Activated B cell treated with CpG ODN at 0.5 μM for 24 hours (primary cell): ENCODE measurements at places on chromosomes 3 and 15.
A peak's percentile ranks its signal among the peaks of the same experiment; 100 is the strongest.

GRCh38 chr15:56102441-56102840 is 109.0 kb upstream of the NEDD4 start:
- DNase-seq, result no peak
- H3K4me1 ChIP-seq, result no peaks in the 10 kb centered on the region
- no peaks in the 10 kb centered on the region for H3K27me3 ChIP-seq
- no peak overlapping the region for H3K4me3 ChIP-seq
- peaks cover 47% of the 10 kb centered on the region for H3K36me3 ChIP-seq
- H3K27ac ChIP-seq, result no peak overlapping the region

GRCh38 chr3:146164971-146165769 is 4.2 kb upstream of the PLOD2 start:
- DNase-seq, result no peak
- H3K27ac ChIP-seq, result no peak overlapping the region
- no peaks in the 10 kb centered on the region for H3K36me3 ChIP-seq

GRCh38 chr3:37938011-37938410 is 52.6 kb upstream of the VILL start:
- no peak for DNase-seq
- H3K27me3 ChIP-seq, result peaks cover 9% of the 10 kb centered on the region
- H3K4me1 ChIP-seq, result no peaks in the 10 kb centered on the region
- no peaks in the 10 kb centered on the region for H3K36me3 ChIP-seq

GRCh38 chr3:140292684-140293083 is 357.7 kb downstream of the CLSTN2 start:
- no peaks in the 10 kb centered on the region for H3K36me3 ChIP-seq
- no peaks in the 10 kb centered on the region for H3K4me1 ChIP-seq
- DNase-seq, result no peak
- H3K27ac ChIP-seq, result no peak overlapping the region
- H3K4me3 ChIP-seq, result no peak overlapping the region

DNA sequence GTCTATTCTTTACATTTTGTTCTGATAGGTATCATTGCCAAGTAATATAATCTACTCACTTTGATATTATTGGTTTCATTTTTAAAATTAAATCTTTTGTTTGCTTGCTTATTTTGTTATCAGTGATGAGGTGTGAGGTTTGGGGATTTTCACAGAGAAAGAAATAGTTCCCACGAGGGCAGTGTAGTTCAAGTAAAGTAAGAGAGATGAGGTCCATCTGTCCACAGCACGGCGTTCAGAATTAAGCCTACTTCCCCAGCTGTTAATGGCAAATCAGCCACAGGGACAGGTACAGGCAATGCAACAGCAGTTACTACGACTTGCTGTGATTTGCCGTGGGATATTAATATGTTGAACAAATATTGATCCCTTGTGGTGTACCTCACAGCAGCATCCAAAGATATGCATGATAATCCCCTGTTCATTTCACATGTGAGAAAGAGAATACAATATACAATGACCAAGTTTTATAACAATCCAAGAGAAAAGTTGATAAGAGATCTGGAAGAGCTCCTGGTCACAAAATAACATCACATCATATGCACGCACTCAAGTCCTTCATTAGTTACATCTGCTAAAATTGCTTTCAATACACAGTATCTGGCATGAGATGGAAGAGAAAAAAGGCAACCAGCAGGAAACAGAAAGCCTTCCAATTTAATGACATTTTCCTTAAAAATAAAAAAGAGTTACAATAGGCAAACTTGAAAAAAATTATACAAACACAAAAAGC is 131.6 kb downstream of the TUSC7 start:
- no peak overlapping the region for H3K27ac ChIP-seq
- no peaks in the 10 kb centered on the region for H3K4me1 ChIP-seq
- DNase-seq, result no peak
- H3K4me3 ChIP-seq, result no peak overlapping the region
- H3K27me3 ChIP-seq, result no peaks in the 10 kb centered on the region
- H3K36me3 ChIP-seq, result no peaks in the 10 kb centered on the region

DNA sequence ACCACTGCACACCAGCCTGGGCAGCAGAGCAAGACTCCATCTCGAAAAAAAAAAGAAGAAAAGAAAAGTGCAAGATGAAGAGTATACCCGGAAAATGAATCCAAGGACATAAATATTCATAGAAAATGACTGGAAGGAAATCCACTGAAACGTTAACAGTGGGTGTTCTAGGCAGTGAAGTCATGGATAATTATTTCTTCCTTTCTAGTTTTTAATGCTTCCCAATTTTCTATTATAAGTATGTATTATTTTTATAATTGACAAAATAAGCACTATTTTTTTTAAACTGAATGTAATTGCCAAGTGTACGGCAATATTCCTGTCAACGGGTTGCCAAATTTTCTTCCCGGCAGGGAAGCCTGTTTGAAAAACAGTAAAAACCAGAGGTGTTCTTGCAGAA is 37.4 kb upstream of the MGLL start:
- DNase-seq, result no peak
- no peak overlapping the region for H3K27ac ChIP-seq
- H3K4me1 ChIP-seq, result no peaks in the 10 kb centered on the region
- no peaks in the 10 kb centered on the region for H3K36me3 ChIP-seq
- H3K27me3 ChIP-seq, result no peaks in the 10 kb centered on the region

DNA sequence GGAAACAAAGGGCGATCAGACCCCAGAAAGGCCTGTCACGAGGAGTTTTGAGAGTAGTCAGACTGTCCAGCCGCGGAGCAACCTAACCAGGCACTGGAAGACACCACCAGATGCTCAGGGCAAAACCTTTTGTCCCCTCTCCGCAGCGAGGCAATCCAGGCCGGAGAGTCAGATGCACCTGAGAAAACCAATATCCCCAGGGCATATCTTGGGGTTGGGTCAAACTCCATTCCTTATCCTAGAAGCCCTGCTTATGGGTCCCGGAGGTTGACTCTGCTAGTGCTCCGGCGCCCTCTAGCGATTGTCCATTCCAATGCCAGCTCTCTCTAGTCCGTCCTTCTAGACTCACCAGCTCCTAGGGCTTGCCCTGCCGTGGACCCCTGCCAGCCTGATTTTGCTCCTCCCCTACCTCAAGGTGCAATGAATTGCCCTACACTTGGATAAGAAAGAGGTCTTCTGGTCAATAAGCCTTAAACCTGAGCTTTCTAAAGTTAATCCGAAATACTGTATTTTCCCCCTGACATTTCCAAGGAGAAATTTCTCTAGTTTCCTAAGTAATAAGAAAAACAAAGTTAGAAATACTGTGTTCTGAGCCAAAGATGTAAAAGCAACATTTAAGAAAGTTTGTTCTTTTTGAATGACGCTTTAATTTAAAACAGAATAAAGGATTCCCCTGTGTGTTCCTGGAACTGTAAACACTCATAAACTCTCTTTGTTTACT is 5.5 kb downstream of the CPNE4 start:
- no peak overlapping the region for H3K27ac ChIP-seq
- no peaks in the 10 kb centered on the region for H3K36me3 ChIP-seq
- peaks cover 2% of the 10 kb centered on the region for H3K4me1 ChIP-seq
- DNase-seq, result no peak
- peaks cover 44% of the 10 kb centered on the region for H3K27me3 ChIP-seq

GRCh38 chr15:62094388-62094787 is 27.6 kb downstream of the C2CD4A start:
- H3K4me1 ChIP-seq, result no peaks in the 10 kb centered on the region
- no peak overlapping the region for H3K27ac ChIP-seq
- DNase-seq, result no peak
- no peak overlapping the region for H3K4me3 ChIP-seq
- no peaks in the 10 kb centered on the region for H3K36me3 ChIP-seq
- peaks cover 14% of the 10 kb centered on the region for H3K27me3 ChIP-seq

DNA sequence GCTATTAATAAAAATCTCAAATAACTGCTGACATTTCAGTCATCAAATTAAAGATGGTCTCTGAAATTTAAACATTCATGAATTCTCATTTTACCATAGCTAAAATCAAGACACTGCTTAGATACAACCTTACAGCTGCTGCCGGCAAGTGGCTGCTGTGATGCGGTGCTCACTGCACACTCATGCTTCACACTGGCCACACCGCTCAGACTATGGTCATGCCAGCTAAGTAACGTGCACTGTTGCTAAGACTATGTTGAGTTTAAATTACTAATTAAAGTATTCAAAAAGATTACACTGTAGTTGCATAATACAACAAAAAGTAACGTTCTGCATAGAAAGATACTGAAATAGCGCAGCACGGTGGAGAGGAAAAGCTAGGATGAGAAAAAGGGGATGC is 12.1 kb downstream of the ATP13A3 start:
- peaks cover 1% of the 10 kb centered on the region for H3K36me3 ChIP-seq
- DNase-seq, result no peak
- H3K4me1 ChIP-seq, result peaks cover 3% of the 10 kb centered on the region

DNA sequence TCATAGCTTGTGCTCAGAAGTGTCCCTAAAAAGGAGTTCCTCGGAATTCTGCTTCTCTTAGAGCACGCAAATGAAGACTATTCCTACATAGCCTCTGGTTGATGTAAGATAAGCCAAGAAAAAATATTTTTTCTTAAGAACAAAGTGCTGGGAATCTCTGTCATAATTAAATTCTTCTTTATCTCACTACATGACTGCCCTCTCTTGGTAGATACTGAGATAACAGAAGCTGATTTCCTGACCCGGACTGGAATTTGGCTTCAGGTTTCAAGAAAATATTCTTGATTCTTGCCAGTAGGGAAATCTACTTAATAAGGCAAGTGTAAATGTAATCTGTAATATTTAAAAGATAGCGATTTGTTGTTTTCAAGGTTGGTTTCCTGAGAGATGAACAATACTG is 31.3 kb upstream of the SETMAR start:
- no peaks in the 10 kb centered on the region for H3K36me3 ChIP-seq
- H3K4me1 ChIP-seq, result peaks cover 26% of the 10 kb centered on the region
- no peak overlapping the region for H3K4me3 ChIP-seq
- H3K27ac ChIP-seq, result no peak overlapping the region

- H3K27ac ChIP-seq, result no peak overlapping the region
- no peak overlapping the region for H3K4me3 ChIP-seq
- H3K36me3 ChIP-seq, result no peaks in the 10 kb centered on the region
- H3K4me1 ChIP-seq, result no peaks in the 10 kb centered on the region
- peaks cover 27% of the 10 kb centered on the region for H3K27me3 ChIP-seq
These were observed 56.2 kb upstream of the SPATA12 start for GRCh38 chr3:57004229-57004628.

- H3K4me1 ChIP-seq, result no peaks in the 10 kb centered on the region
- no peak overlapping the region for H3K27ac ChIP-seq
- H3K27me3 ChIP-seq, result no peaks in the 10 kb centered on the region
- no peak overlapping the region for H3K4me3 ChIP-seq
These were observed 3.4 kb downstream of the TMEM212 start for GRCh38 chr3:171846597-171846996.

DNA sequence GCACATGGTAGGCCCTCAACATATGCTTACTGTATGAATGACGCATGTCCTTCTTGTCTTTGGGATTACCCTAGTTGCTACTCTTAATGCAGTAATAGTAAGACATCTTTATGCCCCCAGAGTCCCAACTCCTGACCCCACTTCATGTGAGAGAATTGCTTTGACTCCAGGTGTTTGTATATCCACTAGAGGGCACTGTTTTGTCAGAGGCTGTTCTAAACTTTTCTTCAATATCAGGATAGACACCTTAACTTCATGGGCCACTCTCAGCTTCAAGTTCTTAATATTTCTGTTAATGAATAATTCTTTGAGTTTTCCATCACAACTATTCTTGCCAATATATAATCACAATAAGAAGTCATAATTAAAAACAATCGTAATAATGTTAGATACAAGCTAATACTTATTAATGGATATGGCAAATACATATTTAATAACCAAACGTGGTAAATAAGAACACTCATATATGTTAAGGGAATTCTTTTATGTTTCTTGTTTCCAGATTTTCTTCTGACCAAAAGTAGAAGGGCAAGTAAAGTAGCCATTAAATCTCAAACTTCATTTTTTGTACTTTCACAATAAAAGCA is 337.2 kb upstream of the DNAJC19 start:
- H3K27ac ChIP-seq, result no peak overlapping the region
- H3K27me3 ChIP-seq, result peaks cover 2% of the 10 kb centered on the region
- H3K4me3 ChIP-seq, result no peak overlapping the region
- H3K4me1 ChIP-seq, result no peaks in the 10 kb centered on the region

GRCh38 chr3:19147905-19148767 is at the start of gene KCNH8:
Gene KCNH8 (plus strand): TSS chr3:19148510. CDS start chr3:19148720, 210 bp downstream.
- no peaks in the 10 kb centered on the region for H3K27me3 ChIP-seq
- peak within 1 kb of the TSS; percentile 95 for H3K4me3 ChIP-seq
- peak within 1 kb of the TSS; percentile 85 for H3K27ac ChIP-seq
- H3K4me1 ChIP-seq, result peaks cover 14% of the 10 kb centered on the region
- DNase-seq, result peak; percentile 29
- H3K36me3 ChIP-seq, result peaks cover 5% of the 10 kb centered on the region

DNA sequence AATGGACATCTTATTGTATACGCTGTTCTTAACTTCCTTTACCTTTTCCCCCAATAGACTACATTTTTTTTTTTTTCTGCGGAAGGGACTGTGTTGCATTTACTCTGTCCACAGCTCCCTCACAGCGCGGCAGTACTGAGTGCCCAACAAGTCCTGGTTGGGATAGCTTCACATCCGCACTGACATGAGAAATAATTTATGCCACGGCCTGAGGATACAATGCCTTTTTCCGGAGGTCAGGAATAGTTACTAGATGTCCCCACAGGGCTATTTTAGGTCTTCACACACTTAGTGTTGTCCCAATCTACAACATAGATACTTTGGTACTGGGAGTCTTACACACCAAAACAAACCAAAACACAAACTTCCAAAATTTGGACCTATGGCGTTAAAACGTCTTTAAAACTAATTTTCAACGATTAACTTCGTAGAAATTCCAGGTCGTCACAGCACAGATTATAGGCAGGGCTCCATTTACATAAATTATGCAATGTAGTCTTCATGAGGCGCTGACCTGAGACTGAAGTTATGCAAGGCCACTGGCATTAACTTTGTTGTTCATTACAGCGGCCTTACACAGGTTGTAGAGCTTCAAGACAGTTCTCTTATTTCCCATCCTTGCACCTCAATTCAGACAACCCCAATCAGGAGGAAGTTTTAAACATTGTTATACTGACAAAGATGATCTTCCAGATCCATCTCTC is 989 bp upstream of the PPIB start:
- peak overlapping the region; percentile 88 for H3K4me3 ChIP-seq
- peaks cover 24% of the 10 kb centered on the region for H3K36me3 ChIP-seq
- H3K27ac ChIP-seq, result peak overlapping the region; percentile 99

DNA sequence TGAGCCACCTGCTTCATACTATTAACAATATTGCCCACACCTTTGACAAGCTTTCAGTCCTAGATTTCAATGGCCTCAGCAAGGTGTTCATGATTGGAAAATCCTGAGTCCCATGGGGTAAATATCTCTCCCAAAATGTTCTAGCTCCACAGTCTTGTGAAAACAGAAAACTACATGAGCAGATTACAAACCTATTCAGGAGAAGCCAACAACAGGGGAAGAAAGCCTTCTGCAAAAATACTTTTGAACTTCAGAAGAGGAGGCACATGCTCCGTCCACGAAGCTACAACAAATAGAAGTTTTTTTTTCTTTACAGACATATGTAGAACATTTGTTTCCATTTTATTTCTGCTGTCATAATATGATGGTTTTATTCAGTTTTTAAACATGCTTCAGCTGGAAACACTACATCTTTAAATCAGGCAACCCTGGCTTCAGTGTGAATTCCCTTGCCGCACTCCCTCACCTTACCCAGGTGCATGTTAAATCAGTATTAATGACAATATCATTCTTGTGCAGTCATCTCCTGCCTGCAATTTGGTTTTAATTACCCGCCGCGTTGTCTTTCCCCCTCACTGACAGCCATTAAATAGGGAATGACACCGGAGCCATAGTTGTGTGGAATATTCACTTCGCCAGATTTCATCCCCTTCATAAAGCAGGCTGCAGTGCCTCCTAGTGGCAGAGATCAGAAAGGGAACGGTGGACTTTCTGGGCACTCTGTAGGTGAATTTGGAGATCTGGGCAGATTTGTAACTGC is 725.5 kb upstream of the ARRDC4 start:
- H3K27me3 ChIP-seq, result no peaks in the 10 kb centered on the region
- H3K36me3 ChIP-seq, result no peaks in the 10 kb centered on the region
- no peak overlapping the region for H3K27ac ChIP-seq
- DNase-seq, result no peak
- no peaks in the 10 kb centered on the region for H3K4me1 ChIP-seq
